ENCODE measurements at places on chromosomes 3 and 15.

DNA sequence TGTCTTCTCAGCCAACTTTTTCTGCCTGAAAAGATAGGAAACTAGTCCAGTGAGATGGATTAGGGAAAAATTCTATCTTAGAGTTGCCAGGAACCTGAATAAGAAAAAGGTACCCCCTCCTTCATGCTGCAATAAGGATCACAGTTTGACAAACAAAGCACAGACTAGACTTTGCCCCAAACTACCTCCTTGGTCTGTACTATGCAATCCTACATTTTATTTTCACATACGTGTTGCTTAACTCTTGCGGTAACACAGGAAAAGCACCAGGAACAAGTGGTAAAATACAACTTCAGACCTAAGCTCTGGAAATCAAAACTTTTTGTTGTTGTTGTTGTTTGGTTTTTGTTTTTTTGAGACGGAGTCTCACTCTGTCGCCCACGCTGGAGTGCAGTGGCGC, 11.3 kb upstream of the IL12A start:
- DNase-seq: no peak

DNA sequence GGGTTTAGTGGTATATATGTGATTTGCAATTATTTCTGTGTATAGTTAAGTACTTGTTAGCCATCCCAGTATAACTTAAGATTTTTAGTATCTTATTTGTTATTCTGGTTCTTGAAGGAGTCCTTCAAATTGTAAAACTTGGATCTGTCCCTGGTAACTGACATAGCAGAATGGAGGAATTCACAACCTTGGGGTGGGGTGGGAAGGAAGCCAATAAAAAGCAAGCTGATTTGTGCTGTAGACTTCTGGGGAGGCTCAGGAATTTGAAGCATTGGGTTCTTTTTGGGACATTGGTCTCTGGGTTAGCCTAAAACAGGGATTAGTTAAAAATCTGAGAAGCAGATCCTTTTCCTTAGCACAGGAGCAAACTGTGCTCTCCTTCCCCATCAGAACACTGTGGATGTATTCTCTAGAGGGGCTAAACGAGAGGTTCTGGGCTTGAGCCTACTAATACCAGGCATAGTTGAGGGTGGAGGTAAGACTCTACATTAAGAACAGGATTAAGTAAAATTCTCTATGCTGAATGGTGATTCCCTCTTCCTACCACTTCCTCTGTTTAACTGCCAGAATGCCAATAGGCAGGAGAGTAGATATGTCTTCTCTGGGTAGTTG, 42.2 kb downstream of the GMPS start:
- DNase-seq: no peak

DNA sequence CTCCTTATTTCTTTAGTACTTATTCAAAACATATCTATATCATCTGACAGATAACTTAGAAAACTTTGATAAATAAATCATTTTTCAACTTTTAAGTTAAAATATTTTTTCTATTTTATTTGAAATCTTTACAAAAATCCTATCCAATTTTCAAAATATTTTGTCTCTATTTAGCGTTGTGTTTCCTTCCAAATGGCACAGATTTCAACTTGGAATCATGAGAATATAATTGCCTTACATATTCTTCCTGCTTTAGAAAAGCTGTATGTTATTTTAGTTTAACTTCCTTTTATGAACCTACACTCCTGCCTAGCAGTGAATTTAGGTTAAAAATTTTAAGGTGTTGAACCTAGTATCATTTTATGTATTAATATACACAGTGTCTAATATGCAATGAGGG, 38.2 kb downstream of the BCHE start:
- no peak for DNase-seq

DNA sequence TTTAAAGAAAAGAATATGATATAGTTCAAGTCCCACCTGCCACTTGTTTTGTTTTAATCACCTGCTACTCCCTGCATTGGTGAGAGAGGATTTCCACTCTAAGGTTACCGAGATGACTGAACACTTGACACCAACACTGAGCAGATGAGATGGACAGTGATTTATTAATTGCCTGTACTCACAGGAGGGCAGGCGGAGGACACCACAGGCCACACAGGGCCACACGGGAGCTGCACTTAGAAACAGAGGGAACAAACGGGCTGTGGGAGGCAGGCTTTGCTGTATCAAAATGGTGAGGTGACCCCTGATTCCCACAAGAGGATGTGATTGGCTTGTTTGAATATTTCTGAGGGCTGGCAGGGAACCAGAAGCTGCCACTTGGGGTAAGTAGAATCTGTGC, 10.8 kb downstream of the MINAR1 start:
- no peak for DNase-seq

- no peak for DNase-seq
Measured at GRCh38 chr15:57541271-57541670, 50.4 kb upstream of the MYZAP start.

- no peak for DNase-seq
Measured at GRCh38 chr3:16084887-16085286, 89.6 kb upstream of the GALNT15 start.

DNA sequence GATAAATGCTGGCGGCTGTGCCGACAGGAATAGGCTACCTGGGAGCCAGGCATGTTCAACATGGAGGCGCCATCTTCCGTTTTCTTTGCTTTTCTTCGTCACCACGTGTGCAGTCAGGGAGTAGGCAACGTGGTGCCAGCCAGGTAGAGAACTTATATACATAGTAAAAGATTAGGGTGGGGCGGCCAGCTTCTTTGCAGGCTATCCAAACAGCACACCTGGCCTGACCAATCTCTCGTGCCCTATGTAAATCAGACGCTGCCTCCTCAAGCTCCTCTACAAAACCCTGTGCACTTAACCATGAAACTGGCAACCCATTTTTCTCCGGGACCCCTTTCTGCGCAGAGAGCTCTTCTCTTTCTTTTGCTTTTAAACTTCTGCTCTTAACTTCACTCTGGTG, 28.6 kb upstream of the OR5K4 start:
- DNase-seq: no peak

GRCh38 chr3:31170932-31171670, 276.6 kb upstream of the GADL1 start:
- DNase-seq: no peak

Data from SK-N-DZ (cell line).